Kidney tubule cell (primary cell): ENCODE measurements at places on chromosomes 2 and 18.

DNA sequence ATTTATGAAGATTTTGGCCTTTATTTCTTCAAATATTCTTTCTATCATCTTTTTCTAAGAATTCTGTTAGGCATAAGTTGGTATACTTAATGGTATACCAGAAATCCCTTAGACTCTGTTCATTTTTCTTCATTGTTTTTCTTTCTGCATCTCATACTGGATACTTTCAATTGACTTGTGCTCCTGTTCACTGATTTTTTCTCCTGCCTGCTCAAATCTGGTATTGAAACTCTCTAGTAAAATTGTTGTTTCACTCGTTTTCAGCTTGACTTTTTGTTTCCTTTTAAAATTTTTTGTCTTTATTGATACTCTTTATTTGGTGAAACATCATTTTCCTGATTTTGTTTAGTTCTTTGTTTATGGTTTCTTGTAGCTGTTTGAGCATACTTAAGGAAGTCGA, 243.2 kb downstream of the TRIB2 start:
- DNase-seq: no peak

- no peak for DNase-seq
Observed at GRCh38 chr2:22198381-22199283, 1074.9 kb downstream of the TDRD15 start.

DNA sequence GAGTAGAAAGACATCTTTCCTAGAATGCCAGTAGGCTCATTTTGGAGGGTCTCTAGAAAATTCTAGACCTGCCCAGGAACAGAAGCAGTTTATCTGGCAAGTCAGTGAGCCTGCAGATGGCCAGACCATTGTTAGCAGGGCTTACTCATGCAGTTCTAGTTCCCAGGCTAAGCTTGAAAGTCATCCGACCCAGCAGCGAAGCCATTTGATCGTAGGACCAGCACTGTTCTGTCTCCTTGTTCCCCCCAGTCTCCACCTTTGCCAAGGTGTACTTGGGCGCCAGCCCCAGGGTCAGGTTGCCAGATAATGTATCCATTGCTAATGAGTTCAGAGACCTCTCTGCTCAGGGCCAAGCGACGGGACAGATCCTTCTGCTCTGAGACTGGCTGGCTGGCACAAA, 70.1 kb downstream of the EPAS1 start:
- no peak for DNase-seq

DNA sequence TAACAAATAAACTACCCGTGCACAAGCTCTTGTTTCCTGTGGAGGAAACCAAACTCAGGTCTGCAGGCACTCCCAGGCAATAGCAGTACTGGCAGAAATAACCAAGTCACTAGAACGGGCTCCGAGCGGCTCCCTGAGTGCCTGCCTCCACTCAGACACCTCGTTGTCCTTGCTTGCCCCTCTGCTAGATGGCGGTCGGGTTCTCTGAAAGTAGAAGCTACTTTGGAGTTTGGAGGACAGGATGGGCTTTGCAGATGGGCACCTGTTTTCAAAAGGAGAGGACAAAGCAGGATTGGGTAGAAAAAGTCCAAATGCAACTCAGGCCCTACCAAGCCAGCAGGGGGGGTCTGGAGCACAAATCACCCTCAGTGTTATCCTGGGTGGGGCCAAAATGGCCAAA, 136.4 kb downstream of the LRRC30 start:
- DNase-seq: no peak

- DNase-seq: peak; percentile 64
Observed at GRCh38 chr2:43273529-43273928, 47.1 kb upstream of the ZFP36L2 start.

- no peak for DNase-seq
Observed at GRCh38 chr2:64846177-64846576, 143.0 kb upstream of the SLC1A4 start.

DNA sequence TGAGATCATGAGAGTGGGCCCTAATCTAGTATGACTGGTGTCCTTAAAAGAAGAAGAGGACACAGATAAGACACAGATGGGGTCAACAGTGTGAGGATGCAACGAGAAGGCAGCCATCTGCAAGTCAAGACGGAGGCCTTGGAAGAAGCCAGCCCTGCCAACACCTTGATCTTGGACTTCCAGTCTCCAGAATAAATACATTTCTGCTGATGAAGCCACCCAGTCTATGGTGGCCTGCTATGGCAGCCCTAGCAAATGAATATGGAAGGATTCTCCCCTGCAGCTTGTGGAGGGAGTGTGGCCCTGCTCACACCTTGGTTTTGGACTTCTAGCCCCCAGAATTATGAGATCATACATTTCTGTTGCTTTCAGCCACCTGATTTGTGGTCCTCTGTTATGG, 12.3 kb downstream of the CTIF start:
- DNase-seq: no peak

GRCh38 chr18:7600528-7601245, 33.6 kb downstream of the PTPRM start:
- no peak for DNase-seq

- DNase-seq: no peak
Observed at GRCh38 chr2:72032481-72033041, 115.1 kb downstream of the CYP26B1 start.

DNA sequence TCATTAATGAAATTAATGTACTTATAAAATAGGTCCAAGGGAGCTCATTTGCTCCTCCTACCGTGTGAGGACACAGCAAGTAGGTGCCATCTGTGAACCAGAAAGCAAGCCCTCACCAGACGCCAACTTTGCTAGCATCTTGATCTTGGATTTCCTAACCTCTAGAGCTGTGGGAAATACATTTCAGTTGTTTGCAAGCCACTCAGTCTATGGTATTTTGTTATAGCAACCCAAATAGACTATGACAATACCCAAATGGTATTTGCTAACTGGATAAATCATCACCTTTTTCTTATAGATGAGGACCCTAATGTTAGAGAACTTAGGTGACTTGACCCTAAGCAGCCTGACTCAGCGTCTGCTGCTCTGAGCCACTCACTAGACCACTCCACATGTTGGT, 379.6 kb downstream of the HRH4 start:
- no peak for DNase-seq

DNA sequence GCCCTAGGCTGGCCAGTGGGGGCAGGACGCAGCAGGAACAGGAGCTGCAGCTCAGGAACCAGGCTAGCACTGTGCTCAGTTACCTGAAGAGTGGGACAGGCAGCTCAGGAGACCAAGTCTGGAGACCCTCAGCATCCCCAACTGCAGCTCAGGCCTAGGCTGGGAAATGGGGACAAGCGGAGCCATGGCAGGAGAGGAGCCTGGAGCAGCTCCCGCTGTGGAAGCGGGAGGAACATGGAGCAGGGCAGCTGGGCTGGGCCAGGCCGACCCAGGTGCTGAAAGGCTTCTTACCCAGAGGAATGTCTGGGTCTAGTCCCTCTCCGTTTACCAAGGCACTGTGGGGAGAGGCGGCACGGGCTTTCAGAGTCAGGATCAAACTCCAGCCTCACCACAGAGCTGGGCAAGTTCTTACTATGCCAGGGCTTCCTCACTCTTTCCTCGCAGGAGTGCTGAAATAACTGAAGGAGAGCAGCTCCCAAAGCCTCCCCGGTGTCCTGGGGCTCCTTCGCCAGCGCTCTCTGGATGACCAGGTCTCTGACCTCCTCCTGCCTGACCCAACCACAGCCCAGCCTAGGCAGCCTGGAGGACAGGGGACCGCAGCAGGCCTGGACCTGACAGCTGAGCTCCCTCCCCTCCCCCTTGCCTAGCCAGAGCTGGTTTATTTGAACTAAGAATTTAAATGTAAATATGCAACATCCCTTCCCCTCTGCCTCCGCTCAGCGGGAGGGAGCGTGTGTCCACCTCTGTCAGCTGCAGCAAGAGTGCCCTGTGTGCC, 247.8 kb upstream of the SIX2 start:
- DNase-seq: no peak

GRCh38 chr2:178722296-178722695, 84.9 kb downstream of the TTN start:
- DNase-seq: no peak

DNA sequence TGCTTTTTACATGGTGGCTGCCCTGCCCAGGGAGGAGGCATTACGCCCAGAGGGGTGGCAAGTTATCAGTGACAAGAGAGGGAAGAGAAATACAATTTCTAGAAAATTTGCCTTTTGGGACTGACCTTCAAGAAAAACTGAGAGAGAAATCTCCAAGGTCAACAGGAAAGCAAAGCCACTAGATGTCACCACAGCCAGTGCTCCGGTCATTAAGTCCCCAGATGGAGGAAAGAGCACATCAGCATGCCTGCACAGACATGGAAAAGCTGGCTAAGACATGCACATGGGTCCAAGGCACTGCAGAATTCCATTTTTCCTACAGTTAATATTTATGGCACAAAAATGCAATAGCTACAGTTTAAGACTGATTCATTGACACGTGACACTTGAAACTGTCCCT, 21.0 kb downstream of the FHL2 start:
- no peak for DNase-seq

- DNase-seq: peak; percentile 47
Observed at GRCh38 chr18:48640566-48641270, 101.9 kb downstream of the CTIF start.

DNA sequence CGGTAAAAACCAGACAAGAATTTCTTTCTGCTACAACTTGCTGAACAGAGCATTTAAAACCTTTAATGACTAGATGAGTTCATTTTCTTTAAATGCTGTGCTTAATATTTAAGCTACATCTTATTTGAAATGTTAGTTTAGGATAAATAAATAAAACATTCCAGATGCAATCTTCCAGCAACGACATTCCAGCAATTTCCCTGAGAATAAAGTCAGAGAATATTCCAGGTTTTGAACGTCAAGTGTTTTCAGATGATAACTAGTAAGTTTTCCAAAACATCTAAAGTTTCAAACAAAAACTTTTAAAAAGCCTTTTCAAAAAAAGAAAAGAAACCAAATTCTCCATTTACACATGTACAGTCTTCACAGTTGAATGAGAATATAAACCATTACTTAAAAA, 104.8 kb downstream of the PPP1R1C start:
- DNase-seq: no peak

- no peak for DNase-seq
Observed at GRCh38 chr18:61865466-61866175, 27.2 kb downstream of the RNF152 start.

DNA sequence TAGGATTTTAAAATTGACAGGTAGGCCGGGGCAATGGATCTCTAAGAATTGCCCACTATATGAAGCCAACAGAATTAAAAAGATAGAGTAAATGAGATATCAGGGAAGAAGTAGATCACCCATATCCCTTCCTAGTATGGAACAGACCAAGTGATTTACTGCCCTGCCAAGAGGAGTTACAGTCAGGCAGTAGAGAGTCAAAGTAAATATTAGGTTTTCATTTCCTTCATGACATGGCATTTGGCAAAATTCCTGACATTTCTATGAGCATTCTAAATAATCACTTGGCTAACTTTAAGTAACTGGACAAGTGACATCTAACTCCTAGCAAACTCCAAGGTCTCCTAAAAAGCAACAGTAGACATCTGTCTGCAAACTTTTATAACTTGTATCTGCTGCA, 33.5 kb downstream of the GALNT5 start:
- peak; percentile 57 for DNase-seq

DNA sequence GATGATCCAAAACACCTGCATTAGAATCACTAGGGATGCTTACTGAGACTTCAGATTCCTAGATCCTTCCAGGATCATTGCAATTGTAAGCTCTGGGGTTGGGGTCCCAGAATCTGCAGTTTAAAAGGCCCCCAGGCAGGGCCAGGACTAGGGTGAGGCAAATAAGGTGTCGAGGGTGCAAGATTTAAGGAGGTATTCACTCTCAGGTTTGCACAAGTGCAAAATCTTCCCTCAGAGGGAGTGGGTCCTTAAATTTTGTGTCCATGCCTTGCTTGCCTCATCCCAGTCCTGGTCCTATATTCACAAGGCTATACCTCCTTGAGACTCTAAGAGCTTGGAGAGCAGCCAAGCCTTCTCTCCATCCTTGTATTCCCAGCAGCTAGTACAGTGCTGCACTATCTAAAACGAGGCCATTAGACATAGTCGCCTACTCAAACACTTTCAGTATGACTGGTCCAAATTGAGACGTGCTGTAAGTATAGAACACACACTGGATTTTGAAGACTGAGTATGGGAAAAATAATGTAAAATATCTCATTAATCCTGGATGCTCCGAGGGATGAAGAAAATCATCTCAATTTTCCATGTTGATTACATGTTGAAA, 31.6 kb upstream of the MREG start:
- no peak for DNase-seq

GRCh38 chr18:68447286-68447685, 267.6 kb downstream of the TMX3 start:
- peak; percentile 68 for DNase-seq

- DNase-seq: no peak
Observed at GRCh38 chr18:10170375-10170774, 256.6 kb downstream of the VAPA start.

GRCh38 chr2:180990337-180990736, 9.9 kb downstream of the UBE2E3 start:
- DNase-seq: no peak

DNA sequence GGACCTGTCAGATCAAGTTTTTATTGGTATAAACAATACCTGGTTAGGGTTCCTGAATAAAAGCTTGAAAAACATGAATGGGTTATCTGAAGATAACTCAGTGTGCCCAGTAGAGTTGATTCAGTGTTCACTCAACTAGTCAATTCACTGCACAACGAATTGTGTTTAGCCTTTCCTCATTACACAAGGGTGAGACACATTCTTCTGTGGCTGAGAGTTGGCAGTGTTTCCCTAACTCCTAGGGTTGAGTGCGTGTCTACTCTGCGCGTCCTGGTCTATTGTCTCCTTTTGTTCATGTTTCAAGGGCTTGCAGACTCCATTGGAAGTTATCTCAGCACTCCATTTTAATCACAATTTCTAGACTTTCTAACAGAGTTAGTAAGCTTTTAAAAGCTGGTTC, 32.8 kb upstream of the TMEM178A start:
- peak; percentile 60 for DNase-seq
